ENCODE measurements at places on chromosomes 6 and 20.

GRCh38 chr6:69994251-69994650, 127.9 kb downstream of the COL19A1 start:
- no peak for DNase-seq

GRCh38 chr6:114747995-114748625, 405.3 kb upstream of the HS3ST5 start:
- no peak for DNase-seq

- DNase-seq, result no peak
These were observed 27.7 kb downstream of the ALDH5A1 start for GRCh38 chr6:24522228-24523176.

DNA sequence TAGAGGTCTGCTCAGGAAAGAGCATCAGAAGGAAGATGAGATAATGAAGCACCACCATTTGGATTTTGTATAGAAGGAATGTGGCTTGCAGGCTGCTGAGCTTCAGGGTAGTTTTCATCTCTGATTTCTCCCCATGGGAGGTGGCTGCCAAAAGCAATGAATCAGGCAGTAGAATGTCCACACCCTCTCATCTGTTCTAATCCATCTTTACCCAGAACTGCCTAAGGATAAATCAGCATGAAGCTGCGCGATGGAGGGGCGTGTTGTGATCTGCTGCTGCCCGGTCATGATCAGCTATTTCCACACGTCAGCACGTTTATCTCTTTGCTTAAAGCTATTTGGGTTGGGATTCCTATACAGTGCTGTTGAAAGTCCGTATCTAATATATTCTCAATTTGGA, 295.4 kb downstream of the FOXA2 start:
- DNase-seq, result no peak

DNA sequence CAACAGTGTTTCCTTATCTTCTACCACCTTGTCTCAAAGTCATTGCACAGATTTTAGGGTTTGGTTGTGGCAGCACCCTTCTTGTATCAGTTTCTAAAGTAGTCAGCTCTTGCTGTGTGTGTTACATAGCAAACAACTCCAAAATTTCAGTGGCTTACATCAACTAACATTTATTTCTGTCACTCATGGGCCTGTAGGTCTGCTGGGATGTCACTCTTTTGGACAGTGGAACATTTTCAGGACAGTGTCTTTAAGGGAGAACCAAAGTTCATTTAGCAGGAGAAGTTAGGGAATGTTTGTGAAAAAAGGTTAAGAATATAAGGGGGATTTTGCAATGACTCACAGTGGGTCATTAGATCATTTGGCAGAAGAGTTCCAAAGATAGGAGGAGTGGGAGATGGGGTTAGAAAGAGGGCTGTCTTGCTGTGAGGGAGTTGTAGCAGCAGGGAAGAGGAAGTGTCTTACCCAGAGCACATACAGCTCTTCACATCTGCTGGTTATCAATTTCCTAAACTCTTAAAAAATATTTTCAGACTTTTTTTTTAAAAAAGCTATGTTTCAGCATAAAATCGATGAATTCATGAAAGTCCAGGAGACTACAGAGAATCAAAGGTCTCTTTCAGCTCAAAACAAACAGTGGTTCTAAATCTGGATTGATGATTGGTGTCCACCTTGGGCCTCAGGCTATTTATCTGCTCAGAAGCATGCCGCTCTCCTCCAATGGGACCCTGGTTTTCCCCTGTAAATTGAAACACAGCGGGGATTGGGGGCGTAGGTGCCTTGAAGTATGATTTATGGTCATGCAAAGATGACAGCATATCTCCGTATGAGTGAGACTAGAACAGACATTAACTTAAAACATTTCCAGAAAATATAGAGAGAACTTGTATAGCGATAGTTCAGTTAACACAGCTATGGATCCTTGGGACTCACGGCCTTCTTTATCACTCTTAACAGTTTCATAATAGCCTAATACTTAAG, 117.3 kb downstream of the B3GAT2 start:
- DNase-seq, result no peak

DNA sequence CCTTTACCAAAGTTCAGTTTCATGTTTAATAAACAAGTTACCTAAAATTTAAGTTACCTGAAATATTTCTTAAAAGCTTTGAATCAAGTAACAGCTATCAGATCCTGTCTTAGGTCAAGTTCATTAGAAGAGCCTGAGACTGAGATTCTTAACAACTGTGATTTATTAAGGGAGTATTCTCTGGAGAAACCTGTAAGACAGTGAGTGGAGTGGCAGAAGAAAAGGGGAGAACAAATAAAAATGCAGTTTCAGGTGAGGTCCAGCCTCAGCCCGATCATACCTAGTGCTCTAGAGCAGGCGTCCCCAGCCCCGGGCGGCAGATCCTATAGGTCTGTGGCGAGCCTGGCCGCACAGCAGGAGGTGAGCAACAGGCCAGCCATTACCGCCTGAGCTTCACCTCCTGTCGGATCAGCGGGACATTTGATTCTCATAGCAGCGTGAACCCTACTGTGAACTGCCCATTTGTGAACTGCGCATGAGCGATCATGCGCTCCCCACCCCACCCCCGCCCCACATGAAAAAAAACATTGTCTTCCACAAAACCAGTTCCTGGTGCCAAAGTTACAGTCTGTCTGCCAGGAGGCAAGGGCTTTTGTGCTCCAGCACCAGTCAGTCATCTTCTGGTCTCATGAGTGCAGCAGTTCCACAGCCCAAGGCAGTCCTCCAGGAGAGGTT, 59.2 kb upstream of the ADGRB3 start:
- DNase-seq, result no peak

- DNase-seq, result no peak
These were observed 1.7 kb upstream of the CD24 start for GRCh38 chr6:106976270-106976669.

- no peak for DNase-seq
These were observed 8.1 kb downstream of the ASIP start for GRCh38 chr20:34249291-34249690.

Data from activated CD4-positive, alpha-beta T cell treated with anti-CD3 and anti-CD28 coated beads, Interleukin-2, amount 50 U/mL, for 24 hours (primary cell).